Stimulated activated CD8-positive, alpha-beta memory T cell treated with anti-CD3 and anti-CD28 coated beads, Interleukin-15, amount 100 ng/mL, for 48 hours (primary cell): ENCODE measurements at places on chromosomes 6 and 20.

- no peak for DNase-seq
Measured at GRCh38 chr6:162441991-162442390, 285.6 kb downstream of the PRKN start.

- no peak for DNase-seq
Measured at GRCh38 chr6:67248077-67248476, 1387.0 kb upstream of the ADGRB3 start.

- DNase-seq: no peak
Measured at GRCh38 chr6:136549300-136550044, 750 bp downstream of the MAP7 start.

GRCh38 chr6:33750244-33750991 is 3.7 kb upstream of the IP6K3 start:
- DNase-seq: no peak

DNA sequence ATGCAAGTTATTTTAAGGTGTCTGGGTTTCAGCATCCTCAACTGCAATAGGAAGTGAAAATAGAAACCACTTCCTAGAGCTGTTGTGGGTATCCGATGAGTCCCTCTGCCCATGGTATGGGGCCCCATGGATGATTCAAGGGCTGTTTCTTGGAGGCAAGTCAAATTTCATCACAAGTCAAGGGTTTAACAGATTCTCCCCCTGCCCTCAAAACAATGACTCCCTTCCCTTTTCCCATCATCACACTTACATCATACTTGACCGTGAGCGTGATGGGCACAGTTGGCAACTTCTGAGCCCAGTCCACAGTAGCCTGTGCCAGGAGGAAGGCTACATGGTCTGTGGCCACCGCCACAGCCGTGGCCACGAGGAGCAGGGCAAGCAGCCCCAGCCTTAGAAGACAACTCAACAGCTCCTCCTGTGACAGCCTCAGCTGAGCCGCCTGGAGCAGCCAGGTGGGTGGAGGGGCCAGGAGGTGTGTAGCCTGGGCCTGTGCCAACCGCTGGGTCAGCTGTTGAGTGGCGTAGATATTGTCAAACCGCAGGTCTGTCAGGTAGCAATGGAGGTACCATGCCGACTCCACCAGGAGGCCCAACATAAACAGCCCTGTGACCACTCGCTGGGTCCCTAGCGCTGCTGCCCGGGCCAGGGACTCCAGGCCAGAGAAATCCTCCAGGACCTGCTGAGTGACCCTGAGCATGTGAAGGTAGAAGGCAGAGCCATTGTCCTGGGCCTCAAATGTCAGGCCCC is 5.2 kb downstream of the OCSTAMP start:
- peak; percentile 44 for DNase-seq

DNA sequence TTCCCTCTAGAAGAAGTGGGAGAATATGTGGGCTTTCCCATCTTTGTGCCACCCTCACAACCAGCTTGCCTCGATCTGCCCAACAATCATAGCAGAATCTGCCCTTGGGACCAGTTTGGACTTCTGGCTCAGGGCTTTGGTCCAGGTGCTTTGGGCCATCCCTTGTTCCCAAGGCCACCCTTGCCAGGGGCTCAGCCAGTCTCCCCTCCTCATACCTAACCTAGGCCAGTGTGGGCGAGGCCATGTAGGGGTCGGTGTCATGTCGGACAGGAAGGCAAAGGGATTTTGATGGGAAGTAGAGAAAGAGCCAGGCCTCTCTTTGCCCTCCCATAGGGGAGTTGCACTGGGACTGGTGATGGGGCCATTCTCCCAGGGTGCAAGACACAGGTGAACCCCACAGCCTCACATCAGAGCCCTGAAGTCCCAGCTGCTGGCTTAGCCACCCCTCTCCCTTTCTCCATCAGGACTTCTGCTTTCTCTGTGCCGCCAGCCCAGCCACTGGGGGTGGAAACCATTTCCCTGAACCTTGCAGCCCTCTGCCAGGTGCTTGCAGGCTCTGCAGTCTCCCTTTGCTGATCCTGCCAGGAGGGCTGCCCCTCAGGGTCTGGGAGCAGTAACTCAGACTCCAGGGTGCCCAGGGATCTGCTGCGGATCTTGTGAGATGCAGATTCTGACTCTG is 60.7 kb downstream of the SLC24A3 start:
- no peak for DNase-seq

- no peak for DNase-seq
Measured at GRCh38 chr6:40232698-40233097, 298.4 kb upstream of the MOCS1 start.

- no peak for DNase-seq
Measured at GRCh38 chr20:17848249-17849048, 120.1 kb downstream of the SNX5 start.

DNA sequence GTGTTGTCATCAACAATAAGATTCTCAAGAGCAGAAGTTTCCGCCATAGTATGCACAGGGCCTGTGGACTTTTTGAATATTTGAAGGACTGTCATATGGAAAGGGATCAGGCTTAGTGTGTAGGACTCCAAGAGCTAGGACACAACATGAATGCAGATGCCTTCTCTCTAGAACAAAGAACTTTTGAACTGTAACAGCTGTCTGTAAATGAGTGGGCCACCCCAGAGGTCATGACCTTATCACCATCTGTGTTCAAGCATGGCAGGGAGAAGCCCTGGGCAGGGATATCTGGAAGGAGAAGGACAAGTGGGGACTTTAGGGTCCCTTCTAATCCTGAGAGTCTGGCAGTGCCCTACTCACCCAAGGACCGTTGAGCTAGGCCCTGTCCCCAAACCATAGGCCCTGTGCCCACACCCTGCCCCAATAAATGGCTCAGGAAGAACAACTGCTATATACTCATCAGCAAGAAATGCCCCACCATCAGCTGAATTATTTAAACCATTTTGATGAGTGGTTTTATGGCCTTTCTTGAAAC is 70.6 kb downstream of the MTHFD1L start:
- no peak for DNase-seq

DNA sequence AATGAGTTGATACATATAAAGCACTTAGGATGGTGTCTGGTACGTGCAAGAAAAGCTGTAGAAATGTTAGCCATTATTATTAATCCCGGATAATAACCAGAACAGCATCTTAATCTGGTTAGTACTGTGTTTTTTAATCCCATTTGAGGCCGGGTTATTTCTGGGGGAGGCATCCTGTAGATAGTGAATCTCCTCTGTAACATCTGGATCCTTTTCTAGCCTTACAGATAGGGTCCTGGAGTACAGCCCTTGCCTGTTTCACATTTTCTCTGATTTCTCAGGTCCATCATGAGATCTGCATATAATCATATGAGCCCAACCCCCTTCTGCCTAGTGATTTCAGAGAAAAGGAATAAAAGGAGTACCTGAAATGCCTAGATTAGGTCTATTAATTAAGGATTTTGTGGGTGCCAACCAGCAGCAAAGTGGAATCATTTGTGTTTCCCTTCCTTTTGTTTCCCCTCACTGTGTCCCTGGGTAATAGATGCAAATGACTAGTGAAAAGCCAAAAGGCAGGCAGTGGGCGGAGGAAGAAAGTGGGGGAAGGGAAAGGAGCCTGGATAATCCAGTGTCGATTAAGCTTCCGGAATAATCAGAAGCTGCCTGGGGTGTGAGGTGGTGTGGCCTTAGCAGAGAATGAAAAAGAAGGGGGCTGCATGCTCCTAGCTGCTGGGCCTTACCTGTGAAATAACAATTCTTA is 88.9 kb downstream of the SOBP start:
- no peak for DNase-seq

- DNase-seq: no peak
Measured at GRCh38 chr20:51366155-51366886, 176.2 kb downstream of the NFATC2 start.

DNA sequence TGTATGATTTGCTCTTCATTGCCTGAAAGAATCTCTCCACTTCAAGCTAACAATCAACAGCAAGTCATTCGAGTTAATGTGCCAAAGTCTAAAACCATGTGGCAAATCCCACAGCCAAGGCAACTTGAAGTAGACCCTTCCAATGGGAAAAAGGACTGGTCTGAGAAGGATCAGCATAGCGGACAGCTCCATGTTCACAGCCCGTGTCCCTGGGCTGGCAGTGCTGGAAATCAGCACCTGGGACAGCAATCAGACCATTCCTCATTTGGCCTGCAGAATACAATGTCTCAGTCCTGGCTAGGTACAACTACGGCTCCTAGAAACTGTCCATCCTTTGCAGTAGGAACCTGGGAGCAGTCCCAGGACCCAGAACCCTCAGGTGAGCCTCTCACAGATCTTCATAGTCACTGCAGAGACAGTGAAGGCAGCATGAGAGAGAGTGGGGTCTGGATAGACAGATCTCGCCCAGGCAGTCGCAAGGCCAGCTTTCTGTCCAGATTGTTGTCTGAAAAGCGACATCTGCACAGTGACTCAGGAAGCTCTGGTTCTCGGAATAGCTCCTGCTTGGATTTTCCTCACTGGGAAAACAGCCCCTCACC is 1.1 kb downstream of the GJA10 start:
- no peak for DNase-seq

DNA sequence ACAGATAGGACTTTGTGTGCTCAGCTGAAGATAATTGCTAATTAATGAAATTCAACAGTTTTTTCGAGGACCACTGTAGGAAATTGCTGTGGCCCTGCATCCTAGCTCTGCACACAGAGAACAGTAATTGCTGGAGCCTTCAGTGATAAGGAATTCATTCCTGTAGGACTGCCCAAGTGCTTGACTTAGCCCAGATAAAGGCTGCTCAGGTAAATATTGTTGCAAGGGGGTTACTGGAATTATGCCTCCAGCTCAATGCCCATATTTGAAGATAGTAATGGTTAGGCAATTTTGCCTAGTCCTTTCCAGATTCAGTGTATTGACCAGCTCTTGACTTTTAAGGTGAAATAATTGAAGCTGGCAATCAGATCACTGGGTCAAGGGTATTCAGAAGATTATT is 122.9 kb downstream of the SLC24A3 start:
- DNase-seq: no peak

- DNase-seq: no peak
Measured at GRCh38 chr20:10522328-10522727, 87.2 kb downstream of the SLX4IP start.

DNA sequence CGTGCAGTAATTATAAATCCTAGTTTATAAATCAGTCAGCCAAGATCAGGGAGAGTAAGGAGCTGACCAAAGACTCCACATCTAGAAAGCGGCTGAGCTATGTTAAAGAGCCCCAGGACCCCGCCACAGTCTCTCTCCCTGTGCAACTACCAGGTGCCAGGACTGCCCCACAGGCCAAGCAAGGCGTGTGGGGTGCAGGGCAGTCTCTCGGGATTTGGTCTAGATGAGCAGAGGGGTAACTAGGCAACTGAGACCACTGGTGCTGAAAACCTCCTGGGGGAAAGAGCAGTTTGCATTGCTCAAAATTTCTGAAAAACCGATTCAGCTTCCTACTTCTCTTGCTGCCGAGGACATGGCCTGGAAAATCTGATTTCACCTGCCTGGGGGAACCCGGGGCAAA is 10.4 kb downstream of the PMEPA1 start:
- no peak for DNase-seq

DNA sequence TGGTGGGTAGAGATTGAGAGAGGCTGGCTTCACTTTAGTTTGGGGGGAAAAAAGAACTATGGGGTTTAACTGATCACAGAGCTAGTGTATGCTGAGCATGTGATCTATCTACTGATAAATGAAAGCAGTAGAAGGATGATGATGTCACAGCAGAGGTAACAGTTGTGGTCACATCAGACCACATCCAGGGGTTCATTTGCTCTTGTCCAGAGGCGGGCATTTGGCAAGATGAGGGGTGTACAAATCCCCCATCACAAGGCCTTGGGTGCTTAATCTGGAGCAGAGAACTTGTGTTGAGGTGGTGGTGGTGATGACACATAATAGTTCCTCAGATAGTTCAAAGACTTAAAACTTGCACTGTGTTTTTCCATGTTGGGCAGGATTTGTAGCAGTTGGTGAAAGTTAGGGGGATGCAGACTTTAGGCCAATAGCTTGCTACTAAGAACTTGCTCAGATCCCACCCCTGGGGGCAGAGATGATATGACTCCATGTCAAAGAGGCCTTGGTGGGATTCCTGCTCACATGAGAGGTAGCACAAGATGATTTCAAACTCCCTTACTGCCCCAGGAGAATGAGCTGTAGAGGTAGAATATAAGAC is 63.4 kb downstream of the PRDM1 start:
- DNase-seq: peak; percentile 38
